ENCODE measurements at places on chromosomes 16 and 17.

GRCh38 chr17:20035501-20035900 lies 26.3 kb downstream of the SPECC1 start:
- no peak for DNase-seq

DNA sequence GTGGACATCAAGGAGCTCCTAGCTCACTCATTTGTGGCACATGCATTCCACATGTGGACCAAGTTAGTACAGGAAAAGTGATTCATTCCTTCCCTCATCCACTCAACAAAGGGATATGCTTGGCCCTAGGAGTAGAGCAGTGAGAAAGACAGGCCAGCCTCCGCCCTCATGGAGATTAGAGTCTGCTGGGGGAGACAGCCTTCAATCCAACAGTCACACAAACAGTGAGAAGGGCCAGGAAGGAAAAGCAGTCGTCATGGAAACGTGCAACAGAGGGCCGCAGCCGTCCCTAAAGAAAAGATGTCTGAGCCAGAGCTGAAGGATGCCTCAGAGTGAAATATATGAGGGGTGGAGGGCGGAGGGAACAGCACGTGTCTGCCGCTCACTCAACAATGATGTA lies 109.9 kb downstream of the VPS53 start:
- DNase-seq = no peak

DNA sequence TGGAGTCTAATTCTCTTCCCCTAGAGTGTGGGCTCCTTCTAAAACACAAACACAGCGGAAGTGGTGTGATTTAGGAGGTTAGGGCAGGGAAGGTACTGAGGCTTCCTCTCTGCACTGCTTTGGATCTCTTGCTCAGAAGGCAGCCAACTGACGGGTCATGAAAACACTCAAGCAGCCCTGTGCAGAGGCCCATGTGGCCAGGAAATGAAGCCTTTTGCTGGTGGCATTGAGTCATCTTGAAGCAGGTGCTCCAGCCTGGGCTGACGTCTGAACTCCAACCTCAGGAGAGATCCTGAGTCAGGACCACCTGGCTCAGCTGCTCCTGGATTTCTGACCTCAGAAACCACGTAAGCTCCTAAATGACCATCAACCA lies 72.9 kb downstream of the MRM1 start:
- no peak for DNase-seq

GRCh38 chr16:57949013-57949412 lies 21.9 kb downstream of the CNGB1 start:
- no peak for DNase-seq

- DNase-seq = no peak
Observed at GRCh38 chr16:67481561-67482232, 740 bp upstream of the ATP6V0D1 start.

DNA sequence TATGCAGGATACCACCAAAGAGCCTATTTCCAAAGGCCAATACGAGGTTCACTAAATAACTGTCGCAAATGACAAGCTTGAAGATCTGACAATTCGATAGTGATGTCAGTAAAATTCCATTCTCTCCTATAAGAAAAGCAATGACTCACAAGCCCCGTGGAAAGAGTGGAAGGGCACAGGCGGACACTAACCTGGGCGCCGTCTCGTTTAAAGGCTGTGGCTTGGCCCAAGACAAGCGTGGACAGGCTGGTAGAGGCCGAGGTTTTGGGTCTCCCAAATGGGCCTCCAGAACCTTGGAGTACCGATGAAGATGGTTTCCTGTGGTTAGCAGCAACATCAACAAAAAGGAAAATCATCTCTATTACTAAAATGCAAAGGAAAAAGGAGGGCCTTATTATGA lies 16.5 kb upstream of the SLC38A8 start:
- no peak for DNase-seq

- DNase-seq = no peak
Observed at GRCh38 chr16:29812754-29813643, 1.0 kb downstream of the PRRT2 start.

DNA sequence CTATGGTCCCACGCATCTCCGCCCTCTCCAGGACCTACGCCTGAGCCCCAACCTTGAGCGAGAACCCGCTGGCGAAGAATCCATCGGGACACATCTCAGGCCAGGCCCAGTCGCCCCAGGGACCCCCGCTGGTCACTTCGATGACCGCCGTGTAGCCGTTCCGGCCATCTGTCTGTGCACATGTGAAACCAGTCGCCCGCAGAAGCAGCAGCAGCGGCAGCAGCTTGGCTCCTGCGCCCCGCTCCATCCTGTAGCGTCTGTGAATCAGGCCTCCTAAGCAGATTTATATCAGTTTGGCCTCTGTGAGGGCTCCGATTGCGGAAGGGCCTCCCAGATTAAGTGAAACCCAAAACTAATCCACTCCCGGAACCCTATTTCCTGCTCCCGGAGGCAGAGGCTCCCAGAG lies at the start of gene VMO1:
Gene VMO1 (minus strand): TSS at position 259 of the 406 bp plus-strand sequence. CDS start 12 bp downstream, at position 247.
- DNase-seq = no peak

DNA sequence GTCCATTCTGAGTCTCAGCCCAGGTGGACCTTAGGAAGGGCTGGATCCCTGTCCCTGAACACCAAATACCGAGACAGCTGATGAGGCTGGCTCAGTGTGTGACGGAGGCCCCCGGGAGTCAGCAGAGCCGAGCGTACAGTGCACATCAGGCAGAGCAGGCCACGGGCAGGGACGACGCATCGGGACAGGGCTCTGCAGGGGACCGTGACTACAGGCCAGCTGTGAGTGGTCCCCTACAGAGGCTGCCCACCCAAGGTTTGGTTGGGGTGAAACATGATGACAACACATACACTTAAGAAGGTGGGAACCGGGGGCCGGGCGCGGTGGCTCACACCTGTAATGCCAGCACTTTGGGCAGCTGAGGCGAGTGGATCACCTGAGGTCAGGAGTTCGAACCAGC lies 6.4 kb downstream of the CCDC137 start:
- DNase-seq = no peak

- DNase-seq = no peak
Observed at GRCh38 chr16:25896411-25896810, 204.7 kb downstream of the HS3ST4 start.

- DNase-seq = no peak
Observed at GRCh38 chr17:77546772-77547241, 406.0 kb downstream of the SEC14L1 start.

- no peak for DNase-seq
Observed at GRCh38 chr17:51819341-51820219, 338.9 kb downstream of the CA10 start.

DNA sequence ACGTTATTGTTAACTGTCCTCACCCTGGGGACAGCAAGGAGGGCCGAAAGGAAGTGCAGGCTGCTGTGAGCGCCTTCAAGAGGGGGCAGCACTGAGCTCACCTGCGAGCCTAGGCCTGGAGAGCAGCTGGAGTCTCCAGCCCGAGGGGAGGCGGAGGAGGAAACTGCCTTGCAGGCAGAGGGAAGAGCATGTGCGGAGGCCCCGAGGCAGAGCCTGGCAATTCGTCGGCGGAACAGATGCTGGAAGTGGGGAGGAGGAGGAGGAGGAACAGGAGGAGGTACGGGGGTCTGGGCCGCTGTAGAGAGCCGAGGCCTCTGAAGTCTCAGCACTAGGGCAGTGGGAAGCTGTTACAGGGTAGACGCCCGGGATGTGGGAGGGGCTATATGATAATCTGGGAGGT lies 49.6 kb upstream of the PLCG2 start:
- DNase-seq = no peak

GRCh38 chr17:64401941-64402340 lies 11.3 kb upstream of the PECAM1 start:
- DNase-seq = no peak

- DNase-seq = no peak
Observed at GRCh38 chr16:73368715-73369114, 320.8 kb upstream of the ZFHX3 start.

DNA sequence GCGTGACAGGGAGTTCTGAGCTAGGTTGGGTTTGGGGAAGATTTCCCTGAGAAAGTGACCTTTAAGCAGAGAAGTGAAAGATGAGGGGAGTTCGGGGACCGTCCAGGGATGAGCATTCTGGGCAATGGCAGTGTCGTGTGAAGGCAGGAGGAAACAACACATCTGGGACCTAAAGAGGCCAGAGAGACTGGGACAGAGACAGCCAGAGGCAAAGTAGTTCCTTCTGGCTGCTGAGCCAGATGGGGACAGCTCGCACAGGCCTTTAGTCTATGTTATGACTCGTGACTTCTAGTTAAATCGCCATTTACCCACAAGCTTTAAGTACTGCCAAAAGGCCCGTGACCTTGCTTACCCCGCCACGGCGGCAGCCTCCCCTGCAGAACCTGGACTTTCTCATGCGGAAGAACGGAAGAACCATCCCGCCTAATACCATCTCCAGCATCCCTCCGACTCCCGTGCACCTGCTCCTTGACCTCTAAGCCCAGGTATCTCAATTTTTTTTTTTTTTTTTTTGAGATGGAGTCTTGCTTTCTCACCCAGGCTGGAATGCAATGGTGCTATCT lies 8.5 kb upstream of the MED11 start:
- DNase-seq = no peak

- peak; percentile 95 for DNase-seq
Observed at GRCh38 chr17:18158022-18158600, 25.5 kb upstream of the ALKBH5 start.

DNA sequence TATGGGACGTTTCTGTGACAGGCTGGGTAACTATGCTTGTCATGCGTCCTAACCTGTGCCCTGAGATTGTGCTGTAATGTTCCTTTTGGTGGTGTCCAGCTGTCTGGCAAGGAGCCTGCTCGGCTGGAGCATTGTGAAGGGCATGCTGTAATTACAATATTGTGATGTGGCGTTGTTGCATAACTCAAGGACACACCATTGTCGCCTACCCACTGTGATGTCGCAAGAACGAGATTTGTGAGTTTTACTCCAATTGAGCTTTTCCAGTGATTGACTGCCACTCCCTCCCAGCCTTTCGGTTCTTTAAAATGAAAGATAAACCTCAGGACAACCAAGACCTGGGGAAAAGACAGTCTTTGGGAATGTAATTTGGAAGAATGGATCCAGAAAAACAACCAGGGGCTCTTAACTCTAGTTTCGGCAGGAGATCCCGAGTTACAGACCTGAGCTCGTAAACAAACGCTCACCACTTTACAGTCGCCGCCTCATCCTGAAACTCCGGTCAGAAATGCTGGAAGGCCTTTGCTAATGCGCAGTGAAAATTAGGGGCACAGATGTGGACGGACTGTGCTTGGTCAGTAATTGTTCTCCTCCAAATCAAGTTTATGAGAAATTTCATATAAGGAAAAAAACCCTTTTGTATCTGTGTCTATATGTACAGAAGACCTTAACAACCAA lies 1.3 kb downstream of the ZNF750 start:
- no peak for DNase-seq

GRCh38 chr16:3182608-3183444 lies 5.2 kb upstream of the OR1F1 start:
- peak; percentile 18 for DNase-seq
